ENCODE measurements at places on chromosomes 2 and 18. TPM values are rescaled to one million over a fixed set of nuclear protein-coding genes. Genes with fewer than 3 reads are reported as not detected.

MOCOS gene
- 3.2 TPM for polyA plus RNA-seq

GRB14 gene
- polyA plus RNA-seq = 18.5 TPM

GRCh38 chr2:239222706-239223309 is 178.0 kb downstream of the HDAC4 start:
- DNase-seq = no peak

DNA sequence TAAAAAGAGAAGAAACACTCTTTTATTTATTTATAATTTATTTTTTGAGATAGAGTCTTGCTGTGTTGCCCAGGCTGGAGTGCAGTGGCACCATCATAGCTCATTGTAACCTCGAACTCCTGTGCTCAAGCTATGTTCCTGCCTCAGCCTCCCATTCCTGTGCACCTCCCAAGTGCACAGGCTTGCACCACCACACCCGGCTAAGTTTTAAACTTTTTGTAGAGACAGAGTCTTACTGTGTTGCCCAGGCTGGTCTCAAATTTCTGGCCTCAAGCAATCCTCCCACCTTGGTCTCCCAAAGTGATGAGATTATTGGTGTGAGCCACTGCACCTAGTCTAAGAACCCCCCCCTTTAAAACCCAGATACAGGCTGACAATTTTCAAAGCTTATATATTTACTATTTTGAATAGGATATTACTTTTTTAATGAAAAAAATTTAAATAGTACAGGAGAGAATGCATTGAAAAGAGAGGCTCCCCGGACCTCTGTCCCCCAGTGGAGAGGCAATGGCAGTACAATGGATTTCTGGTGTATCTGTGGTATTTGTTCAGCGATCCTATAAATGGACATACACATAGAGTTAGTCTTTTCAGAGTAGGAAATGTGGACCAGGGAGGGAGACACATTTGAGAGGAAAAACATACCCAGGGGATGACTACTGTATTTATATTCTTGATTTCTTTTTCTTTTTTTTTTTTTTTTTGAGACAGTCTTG is 48.1 kb upstream of the CNOT11 start:
- peak; percentile 39 for DNase-seq

DNA sequence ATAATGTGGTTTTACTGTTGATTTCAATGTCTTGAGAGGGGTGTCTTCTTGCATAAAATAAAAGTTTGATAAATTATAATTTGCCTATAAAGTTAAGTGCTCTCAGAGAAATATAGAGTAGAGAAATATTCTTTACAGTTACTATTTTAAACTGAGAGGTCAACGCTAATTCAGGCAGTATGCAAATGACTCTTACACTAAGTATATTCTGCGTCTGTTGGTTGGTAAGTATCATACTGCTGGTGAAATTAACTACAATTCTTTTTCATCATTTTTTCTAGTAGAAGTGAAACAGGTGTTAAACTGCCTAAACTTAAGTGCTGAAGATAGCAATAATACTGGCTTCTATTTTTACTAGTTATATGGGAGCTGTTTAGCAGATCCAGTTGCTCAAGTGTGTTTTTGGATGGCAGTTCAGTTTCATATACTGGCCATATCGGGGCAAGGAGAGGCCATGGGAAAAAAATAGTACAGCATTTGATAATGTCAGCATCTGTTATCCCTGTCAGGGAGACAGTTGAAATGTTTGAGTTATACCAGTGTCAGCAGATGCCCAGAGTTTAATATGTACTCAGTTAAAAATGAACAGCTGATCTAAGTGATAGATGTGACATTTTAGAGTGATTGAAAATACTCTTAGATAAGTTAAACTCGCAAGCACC is 86.2 kb downstream of the MIB1 start:
- no peak for DNase-seq

DNA sequence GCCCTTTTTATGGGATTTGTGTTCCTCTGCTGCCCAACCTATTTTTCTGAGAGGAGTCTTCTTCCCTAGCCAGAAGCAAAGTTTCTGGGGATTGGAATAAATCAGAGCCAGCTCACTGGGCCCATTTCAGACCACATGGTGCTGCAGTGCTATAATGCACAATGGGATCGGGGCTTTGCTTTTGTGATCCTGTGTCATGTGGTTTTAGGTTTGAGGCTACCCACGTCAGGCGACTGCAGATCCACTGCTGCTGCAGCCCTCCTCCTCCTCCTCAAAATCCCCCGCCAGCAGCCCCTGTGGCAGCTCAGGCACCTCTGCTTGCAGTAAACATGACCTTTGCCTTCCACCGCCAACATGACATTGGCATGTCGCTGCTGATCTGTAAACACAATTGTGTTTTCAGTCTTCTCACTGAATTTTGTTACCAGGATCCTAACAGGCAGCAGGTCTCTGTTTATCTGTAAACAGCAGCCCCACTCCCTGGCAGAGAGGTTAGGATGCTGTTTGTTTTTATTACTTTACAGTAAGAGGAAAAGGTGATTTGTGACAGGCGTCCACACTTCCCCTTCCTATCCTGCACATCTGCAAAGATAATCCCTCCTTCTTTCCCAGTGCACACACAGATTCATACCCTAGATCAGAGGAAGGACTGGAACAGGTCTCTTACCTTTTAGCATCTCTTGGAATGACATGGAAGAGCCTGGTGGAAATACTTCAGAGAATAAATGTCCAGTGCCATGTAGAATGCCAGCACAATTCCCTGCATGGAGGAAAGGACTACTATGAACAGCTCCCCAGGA is 130.8 kb downstream of the FOXI3 start:
- DNase-seq = no peak

- peak; percentile 50 for DNase-seq
Observed at GRCh38 chr2:65420712-65421431, 11.5 kb downstream of the SPRED2 start.

DNA sequence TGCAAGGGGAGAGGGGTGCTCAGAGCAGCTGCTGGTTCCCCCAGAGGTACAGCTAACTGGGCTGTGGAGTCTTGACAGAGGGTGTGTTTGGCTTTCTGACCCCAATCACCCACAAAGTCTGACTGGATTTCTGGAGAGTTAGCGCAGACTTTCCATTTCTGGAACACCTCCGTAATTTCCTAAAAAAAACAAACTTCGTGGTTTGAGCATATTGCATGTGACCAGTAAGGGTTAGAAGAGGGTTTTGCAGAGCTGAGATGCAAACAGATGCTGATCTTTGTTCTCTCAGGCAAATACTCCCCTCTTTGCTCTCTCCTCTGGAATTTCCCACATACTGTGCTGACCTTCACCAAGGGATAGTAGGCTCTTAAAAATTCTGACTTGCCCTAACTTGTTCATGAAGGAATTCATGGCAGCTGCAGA is 44.5 kb upstream of the TMEM247 start:
- DNase-seq = no peak

- DNase-seq = no peak
Observed at GRCh38 chr2:158837645-158838044, 42.5 kb downstream of the DAPL1 start.

AQP4 gene
- polyA plus RNA-seq = not detected
